ENCODE measurements at places on chromosomes 13 and 19.

DNA sequence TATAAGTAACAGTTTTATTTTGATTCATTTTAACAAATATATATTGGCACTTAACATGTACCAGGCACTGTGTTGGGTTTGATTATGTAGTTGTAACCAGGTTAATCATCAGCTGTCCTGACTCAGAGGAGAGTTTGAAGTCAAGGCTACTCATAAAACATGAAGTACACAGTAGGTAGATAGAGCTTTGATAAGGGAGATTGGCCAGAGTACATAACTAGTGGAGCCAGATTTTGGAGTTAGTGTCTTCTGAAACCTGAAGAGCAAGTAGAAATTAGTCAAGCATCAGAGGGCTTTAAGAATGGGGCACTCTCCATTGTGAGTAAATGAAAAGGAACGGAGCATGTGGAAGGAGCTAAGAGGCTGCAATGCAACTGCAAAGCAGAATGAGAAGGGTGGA is 333.9 kb downstream of the RFC3 start:
- no peak for DNase-seq

DNA sequence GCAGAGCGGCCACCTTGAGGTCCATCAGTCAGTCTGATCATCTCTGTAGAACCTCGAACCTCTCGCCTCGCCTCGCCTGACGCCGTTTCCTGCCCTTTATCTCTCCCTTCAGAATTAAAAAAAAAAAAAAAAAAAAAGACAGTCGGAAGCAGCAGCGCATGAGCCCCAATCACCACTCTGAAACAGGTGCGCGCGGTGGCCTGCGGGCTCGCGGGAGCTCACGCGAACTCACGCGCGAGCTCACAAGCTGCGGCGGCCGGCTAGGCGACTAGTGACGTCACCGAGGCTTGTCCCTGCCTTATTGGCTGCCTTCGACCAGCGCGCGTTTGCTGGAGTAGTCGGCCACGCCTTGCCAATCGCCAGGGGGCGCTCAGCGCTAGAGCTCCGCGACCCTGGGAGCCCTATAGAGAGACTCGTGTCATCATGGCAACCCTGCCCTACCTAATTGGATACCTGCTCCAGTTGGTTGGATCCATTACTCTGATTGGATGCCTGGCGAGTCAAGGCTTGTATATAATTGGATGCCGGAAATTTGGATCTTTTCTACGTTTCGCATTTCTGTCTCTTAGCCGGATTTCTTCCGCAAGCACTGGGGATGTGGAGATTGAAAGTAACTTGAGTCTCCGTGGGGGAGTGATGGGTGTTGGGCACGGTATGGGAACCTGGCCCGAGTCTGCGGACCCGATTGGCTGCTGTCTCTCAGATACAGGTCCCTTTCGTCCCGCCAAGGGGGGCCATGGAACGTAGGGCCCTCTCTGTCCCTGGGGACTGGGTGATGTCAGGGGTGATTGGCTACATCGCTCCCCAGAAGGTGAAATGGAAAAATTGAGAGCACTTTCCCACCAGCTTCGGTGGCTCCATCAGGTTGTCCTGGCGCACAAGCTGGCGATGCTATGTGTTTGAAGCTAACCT is 31.6 kb downstream of the SYT3 start:
- DNase-seq: peak; percentile 27

GRCh38 chr13:45799451-45799850 is 52.1 kb downstream of the SIAH3 start:
- DNase-seq: no peak

DNA sequence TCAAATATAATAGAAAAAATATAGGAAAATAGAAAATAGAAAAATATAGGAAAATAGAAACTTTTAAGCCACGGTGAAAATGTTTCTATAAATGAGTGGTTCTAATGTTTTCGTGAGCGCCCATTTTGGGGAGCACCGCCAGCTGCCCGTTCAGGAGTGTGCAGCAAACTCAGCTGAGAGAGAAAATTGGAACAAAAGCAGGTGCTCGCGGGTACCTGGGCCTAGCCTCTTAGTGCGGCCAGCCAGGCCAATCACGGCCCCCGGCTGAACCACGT is 204 bp upstream of the PDX1 start:
- DNase-seq: no peak

DNA sequence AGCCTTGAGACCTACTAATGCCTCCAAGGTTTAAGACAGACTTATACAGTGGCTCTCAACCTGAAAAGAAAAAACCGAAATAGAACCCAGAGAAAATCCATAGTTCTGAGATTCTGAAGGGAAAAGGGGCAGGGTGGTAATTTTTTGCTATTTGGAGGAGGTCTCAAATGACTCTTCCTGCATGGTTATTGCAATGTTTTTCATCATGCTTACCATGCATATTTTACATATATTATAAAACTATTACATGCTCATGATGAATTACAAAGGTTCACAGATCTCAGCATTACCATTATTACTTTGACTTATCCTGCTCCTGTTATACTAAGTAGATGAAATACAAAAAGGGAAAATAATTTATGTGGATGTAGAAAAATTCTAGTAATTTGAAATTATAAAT is 47.6 kb downstream of the N4BP2L2 start:
- no peak for DNase-seq

DNA sequence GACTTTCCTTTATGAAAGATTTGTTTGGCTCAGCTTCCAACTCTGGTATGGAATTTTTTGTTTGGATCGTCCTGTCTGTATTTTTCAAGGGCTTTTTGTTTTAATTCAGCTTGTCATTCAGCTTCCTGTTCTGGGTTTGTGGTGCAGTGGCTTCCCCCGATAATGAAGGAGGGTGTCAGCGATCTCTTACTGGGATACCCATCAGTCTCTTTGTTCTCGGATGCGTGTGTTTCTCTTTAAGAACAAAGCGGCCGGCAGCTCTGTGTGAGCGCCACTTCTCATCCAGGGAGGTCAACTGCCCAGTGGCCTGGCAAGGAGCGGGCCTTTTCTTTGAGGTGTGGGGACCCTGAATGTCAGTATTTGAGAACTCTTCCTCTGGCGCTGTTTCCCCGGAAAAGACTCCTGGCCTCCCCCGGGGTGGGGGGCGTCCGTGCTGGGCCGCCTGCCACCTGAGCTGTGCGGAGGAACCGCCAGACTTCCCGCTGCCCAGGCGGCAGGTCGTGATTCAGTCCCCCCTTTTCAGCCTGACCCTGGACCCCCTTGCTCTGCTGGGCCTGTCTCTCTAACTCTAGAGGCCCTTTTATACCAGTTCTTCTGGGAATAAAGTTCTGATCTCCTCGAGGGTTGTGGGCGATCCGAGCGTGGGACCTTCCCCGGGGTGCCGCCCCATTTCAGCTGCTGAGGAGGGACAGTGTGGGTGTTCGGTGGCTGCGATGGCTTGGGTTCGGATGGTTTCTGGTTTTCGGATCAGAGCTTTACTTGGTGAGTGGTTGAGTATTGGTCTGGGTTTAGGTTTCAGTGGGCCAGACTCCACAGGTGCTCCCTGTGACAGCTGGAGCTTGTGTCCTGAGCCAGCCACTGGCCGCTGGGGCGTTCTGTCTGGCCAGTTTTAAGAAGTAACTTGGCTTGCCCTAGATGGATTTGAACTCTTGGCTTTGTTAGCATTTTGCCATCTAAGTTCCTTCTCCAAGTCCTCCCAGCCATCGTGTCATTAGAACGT is 3.4 kb downstream of the SF3A2 start:
- no peak for DNase-seq

GRCh38 chr19:21677696-21678418 is 89.5 kb downstream of the ZNF100 start:
- DNase-seq: no peak

Measured in activated T-helper 9 cell treated with anti-CD3 and anti-CD28 coated beads, Interleukin-2, amount 50 U/mL, for 16 hours (primary cell).